ENCODE measurements at places on chromosomes 1 and 21. TPM values are rescaled to one million over a fixed set of nuclear protein-coding genes. Genes with fewer than 3 reads are reported as not detected.

The NHLH1 gene
- total RNA-seq: 0.10 TPM

The CYP2J2 gene
- not detected for total RNA-seq

The NBPF20 gene
- total RNA-seq: 2.9 TPM

The HOOK1 gene
- total RNA-seq: 0.15 TPM

The FALEC gene
- not detected for total RNA-seq
